ENCODE measurements at places on chromosomes 5 and 9.

DNA sequence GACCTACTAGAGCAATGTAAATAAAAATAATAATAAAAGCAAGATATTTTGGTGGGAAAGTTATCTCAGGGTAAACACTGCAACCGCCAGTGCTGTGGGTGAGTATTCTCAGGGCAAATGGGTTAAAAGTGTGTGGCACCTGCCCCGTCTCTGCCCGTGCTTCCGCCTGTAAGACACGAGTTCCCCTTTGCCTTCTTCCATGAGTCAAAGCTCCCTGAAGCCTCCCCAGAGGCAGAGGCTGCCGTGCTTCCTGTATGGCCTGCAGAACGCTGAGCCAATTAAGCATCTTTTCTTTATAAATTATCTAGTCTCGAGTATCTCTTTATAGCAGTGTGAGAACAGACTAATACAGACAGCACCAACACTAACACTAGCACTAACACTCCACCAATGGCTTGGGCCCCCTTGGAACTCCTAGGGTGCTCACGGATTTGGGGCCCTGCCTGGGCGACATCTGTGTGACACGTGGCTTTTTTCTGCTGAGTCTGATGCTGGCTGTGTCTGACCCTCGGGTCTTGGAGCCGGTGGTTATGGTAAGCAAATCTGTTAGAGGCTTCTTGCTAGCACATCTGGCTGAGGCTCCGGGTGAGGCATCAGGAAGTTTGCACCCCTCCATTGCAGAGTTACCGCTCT lies 10.6 kb downstream of the PLEKHG4B start:
- peak; percentile 2 for DNase-seq

DNA sequence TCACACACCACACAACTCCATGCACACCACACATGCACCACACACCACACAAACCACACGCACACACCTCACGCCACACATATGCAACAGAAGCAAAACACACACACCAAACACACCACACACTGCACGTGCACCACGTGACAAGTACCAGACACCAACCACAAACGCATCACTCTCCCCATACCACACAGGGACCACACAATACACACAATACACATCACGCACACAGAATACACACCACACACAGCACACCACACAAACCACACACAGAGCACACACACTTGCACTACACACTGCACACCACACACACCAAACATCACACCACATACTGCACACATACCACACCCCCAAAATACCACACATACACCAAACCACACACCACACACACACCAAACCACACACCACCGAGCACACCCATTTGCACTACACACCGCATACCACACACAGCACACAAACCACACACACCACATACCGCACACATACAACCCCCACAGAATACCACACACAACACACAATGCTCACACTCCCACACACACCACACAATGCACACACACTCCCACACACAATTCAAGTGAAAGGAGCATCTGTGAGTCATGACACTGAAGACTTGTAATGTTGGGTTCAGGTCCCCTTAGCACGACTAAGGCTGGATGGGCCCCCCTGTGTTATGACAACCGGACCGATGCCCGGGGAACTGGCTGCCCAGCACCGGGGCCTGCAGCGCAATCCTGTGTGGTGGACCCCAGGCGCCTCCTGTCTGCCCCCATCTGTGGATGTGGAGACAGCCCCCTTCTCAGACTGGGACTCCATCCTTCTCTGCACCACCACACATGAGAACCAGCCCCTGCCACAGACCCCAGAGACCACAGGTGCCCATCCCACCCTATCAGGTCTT lies 6.0 kb upstream of the ZDHHC11 start:
- no peak for DNase-seq

GRCh38 chr5:149831492-149831891 lies 101.4 kb downstream of the PPARGC1B start:
- DNase-seq, result no peak

DNA sequence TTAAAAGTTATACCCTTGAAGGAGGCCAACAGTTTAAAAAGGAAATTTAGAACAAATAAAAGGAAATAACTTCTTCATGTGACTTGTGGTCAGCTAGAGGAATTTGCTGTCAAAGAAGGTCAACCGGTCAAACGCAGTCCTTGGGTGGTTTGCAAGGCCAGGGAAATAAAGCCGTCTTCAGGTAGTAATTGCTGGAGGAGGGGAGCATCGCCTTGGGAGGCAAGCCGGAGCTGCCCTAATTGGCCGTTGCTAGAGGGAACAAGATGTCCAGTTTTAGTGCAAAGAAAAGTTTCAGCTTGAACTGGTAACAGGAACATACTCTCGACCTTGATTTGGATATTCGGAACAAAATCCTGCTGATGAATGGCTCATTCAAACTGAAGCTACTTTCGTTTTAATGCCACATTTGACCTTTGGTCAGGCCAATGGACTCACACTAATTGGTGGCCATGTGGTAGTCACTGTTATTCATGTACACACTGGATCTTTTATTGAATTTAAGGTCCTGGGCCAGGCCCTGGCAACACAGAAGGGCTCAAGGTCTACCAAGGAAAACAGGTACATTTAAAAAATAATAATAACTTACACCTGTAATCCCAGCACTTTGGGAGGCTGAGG lies 47.0 kb upstream of the MYO10 start:
- no peak for DNase-seq

DNA sequence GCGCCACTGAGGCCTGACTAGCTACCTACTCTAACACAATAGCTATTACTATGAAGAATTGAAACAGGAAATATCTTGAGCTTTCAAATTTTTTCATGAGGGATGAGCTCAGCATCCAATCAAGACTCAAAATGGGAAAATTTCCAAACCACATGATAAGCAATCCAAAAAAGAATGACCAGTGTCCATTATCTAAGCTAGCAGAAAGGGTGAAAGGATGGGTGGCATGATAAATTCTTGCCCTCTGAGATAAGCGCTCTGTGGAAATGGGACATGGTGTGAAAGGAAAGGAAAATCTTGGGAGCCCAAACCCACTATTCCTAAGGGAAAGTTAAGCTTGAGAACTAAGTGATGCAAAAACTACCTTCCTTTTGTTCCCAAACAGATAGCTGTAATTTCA lies 170.2 kb upstream of the NREP start:
- DNase-seq, result no peak

DNA sequence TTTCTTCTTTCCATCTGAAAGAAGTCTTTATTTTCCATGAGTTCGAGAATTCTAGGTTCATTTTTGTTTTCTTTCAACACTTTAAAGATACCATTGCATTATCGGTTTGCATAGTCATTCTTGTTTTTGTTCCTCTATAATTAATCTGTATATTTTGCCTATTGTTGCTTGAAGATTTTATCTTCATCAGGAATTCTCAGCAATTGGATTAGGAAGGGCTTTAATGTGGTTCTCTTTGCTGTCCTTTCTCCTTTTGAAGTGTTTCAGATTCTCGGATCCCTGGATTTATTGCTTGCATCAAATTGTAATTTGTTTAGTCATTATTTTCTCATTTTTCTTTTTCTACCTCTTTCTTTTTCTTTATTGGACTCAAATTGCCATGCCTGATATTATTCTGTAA lies 609.8 kb downstream of the TLR4 start:
- DNase-seq, result no peak
